Omental fat pad (tissue), 4 donors: ENCODE measurements at places on chromosomes 6 and 20. TPM values are rescaled to one million over a fixed set of nuclear protein-coding genes. Genes with fewer than 3 reads are reported as not detected.

ARMC12 gene
- total RNA-seq = 0.69 TPM

TMEM217 gene
- 4.7 TPM for total RNA-seq

MUC21 gene
- not detected for total RNA-seq

GRCh38 chr6:4864519-4864918, 88.3 kb downstream of the CDYL start:
- DNase-seq = no peak

DNA sequence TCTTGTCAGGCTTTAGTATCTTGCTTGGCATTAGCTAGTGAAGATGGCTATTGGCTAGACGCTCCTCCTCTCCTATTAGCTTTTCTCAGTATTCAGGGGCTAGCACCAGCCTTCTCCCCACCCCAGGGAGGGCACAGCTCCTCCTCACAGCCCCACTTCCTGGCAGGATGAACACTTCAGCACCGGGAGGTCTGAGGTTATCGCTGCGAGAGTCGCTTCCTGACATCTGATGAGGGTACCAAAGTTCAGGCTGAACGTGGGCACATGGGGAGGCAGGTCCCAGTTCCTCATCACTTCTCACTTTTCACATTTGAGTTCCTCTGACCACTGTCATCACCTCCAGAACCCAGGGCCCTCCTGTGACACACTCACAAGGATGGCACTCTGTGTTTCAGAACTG, 66.6 kb downstream of the LAMA4 start:
- DNase-seq = no peak
